ENCODE measurements at places on chromosomes 4 and X.

GRCh38 chr4:2267841-2268240, 5.9 kb upstream of the MXD4 start:
- no peak for DNase-seq

GRCh38 chr4:8473198-8473919, 32.8 kb downstream of the TRMT44 start:
- no peak for DNase-seq

DNA sequence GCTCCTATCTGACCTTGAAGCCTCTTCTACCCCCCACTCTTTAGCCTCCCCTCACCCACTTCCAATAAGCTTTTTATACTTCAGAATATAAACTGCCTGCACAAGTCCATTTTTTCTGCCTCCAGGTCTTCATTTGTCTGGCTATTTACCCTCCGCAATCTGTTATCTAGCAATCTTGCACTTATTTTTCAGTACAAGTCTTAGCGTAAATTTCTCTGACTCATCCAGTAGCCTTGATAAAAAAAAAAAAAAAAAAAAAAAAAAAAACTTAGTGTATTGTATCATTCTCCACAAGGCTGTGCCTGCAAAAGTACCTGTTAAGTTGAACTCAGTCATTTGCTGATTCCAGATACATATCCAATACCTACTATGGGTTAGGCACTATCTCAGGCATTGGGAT, 219.5 kb upstream of the DKK2 start:
- DNase-seq = no peak

- DNase-seq = no peak
Measured at GRCh38 chrX:1246816-1247215, 21.8 kb upstream of the CSF2RA start.

DNA sequence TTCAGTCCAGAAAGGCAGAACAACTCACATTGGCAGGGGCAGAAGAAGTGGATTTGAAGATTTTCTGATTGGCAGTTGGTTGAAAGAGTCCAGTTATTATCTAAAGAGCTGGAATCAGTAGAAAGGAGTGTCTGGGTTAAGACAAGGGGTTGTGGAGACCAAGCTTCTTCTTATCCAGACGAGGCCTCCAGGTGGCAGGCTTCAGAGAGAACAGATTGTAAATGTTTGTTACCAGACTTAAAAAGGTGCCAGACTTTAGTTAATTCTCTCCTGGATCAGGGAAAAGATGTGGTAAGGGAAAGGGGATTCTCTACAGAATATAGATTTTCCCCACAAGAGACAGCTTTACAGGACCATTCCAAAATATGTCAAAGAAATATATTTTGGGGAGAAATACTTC, 36.7 kb upstream of the TLR3 start:
- no peak for DNase-seq

GRCh38 chr4:1668488-1668840, 15.6 kb downstream of the FAM53A start:
- DNase-seq = no peak

DNA sequence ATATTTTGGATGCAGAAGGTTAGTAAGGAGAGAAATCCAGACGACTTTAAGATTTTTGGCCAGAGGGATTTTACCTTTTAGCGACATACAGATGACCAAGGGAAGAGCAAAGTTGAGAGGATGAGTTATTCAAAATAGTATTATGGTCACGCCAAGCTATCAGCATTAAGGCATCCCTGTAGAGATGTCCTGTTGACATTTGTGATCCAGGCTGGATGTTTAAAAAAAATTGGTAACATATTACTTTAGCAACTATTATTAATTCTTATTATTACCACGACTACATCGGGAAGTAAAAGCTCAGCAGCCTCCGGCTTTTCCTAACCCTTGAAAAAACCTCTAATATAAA, 562 bp upstream of the OSTC start:
- DNase-seq = no peak

GRCh38 chr4:40309250-40309774, 25.8 kb upstream of the CHRNA9 start:
- DNase-seq = no peak

DNA sequence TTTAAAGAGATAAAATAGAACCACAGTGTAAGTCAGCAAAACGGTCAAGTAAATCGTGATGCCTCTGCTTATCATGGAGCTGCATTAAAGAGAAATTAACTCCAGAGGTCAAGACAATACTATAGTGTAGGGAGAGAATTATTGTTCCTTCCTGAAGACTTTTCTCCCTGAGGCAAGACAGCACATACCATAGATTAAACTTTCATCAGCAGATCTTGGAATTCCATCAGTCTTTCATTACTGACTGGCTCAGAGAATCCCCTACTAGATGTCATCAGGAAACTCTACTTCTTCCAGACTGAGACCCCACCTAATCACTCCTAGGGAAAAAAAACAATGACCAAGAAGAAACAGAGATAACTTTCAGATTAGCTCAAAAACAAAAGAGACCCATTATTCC, 131.3 kb downstream of the NSUN7 start:
- DNase-seq = no peak

DNA sequence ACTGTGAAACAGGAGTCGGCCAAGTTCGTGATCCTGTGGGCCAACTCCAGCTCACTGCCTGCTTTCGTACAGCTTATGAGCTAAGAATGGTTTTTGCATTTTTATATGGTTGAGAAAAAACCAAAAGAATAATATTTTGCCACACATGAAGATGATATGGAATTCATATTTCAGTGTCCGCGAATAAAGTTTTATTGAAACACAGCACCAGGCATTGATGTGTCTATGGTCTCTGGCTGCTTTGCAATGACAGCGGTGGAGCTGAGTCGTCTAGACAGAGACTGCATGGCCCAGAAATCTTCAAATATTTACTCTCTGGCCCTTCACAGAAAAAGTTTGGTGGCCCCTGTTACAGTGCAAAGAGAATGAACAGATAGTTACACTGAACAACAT, 20.2 kb downstream of the CLCN4 start:
- DNase-seq = no peak

DNA sequence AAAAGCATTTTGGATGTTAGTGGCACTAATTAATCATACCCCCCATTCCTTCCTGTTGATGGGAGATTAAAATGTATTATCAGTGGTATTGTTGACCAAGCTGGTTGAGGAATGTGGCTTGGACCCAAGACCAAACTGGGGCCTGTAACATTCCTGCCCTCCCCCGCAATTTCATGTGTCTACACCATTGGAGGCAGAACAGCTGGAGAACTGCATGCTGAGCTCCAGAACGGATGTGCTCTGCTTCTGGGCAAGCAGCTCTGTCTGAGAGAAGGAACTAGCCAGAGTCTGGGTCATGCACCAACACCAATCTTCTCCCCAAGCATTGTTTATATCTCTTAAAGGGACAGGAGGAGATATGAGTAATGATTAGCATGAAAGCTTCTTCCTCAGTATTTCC, 185.5 kb downstream of the CEP135 start:
- DNase-seq = no peak

All from vagina (tissue), 2 donors.